ENCODE measurements at places on chromosomes 2 and 18.

GRCh38 chr2:124091721-124092120 lies 66.6 kb downstream of the CNTNAP5 start:
- DNase-seq: no peak

GRCh38 chr2:16218625-16219024 lies 278.3 kb downstream of the MYCN start:
- DNase-seq: no peak

DNA sequence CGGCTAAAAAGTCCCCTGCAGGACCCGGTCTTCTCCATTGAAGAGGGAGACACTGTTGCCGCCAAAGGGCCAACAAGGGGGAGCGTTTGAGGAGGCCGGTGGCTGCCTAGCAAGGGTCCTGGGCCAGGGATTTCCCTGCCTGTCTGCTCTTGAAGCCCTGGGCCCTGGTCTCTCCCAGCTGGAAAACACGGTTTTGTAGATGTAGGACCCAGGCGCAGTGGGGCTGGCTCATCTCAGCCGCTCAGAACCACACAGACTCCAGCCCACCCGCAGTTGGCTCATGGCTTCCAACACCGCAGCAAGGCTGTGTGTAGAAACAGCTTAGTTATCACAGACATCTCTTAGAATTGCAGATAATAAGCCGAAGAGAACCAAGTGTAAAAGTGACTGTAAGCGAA lies 57.1 kb upstream of the TWIST2 start:
- no peak for DNase-seq

- DNase-seq: no peak
Measured at GRCh38 chr2:191634791-191635190, 43.1 kb upstream of the NABP1 start.

GRCh38 chr2:212227755-212228154 lies 310.8 kb downstream of the ERBB4 start:
- no peak for DNase-seq

GRCh38 chr2:240392084-240392947 lies 43.1 kb upstream of the GPC1 start:
- no peak for DNase-seq

- DNase-seq: no peak
Measured at GRCh38 chr18:46009125-46009840, 42.2 kb upstream of the EPG5 start.

DNA sequence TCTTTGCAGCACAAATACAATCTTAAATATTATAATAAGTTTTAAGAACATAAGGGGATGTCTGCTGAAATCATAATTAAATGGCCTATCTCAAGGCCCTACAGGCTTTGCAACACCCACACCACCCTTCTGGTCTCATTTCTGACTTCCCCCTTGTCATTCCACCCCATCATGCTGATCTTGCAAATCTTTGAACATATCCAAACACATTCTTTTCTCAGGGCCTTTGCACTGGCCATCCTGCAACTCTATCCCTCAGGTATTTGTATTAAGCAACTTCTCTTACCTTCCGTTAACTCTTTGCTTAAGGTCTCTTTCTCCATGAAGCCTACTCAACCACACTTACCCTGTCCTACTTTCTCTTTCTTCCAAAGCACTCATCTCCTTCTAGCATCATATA lies 51.8 kb upstream of the CCDC150 start:
- no peak for DNase-seq

DNA sequence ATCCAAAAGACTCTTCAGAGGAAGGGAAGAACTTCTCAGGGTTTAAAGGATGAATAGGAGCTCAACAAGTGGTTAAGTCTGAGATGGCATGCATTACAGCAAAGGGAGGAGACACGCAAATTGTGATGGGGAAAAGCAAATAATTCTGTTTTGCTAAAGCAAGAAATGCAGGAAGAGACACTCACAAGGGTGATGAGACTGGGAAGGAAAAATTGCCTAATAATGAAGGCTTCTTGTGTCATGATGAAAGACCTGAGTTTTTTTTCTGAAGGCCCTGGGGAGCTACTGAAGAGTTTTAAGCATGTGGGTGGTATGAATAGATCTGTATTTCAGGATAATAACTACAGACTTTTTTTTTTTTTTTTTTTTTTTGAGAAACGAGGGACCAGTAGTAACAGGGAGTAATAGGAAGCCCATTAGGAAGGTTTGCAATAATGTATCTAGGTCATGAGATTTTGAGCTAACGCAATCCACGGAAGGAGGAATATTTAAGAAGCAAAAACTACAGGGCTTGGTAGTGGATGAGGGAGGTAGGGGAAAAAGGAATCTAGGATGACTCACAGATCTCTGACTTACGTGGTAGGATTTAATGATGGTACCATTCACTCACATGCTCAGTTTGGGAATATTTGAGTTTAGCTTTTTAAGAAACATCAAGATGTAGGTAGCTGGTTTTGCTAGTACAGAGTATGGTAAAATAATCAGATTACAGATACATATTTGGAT lies 16.0 kb upstream of the SERPINB3 start:
- DNase-seq: no peak

GRCh38 chr2:109630441-109631430 lies 16.6 kb downstream of the SOWAHC start:
- no peak for DNase-seq

DNA sequence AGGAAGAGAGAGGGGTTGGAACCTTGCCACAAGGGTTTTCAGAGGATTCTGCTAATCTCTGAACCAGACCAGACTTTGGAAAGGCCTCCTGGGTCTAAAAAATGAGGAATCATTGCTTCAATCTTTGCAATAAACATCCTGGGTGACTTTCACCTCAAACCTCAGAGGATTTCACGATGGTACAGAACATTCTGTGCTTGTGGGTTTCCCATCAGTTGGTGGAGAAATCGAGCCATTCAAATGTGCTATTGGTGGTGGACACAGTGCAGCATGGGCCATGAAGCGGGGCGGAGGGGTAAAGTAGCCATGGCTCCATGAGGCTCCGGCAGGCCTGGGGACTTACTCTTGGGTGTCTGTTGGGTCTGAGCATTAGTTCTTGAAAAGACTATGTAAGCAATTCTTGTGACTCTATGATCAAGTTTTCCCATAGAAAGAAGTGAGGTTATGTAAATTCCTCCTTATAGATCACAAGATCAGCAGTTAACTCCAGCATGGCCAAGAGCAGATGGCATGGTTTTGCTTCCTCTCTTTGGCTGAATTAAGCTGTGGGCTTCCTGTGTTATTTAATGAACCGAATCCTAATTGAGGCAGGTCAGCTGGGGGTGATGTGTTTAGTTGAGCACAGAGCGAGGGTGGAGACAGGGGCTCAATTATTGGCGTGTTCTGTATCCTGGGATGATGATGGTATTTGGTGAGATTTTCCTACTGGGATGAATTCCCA lies 1.9 kb upstream of the IL1R2 start:
- DNase-seq: no peak

DNA sequence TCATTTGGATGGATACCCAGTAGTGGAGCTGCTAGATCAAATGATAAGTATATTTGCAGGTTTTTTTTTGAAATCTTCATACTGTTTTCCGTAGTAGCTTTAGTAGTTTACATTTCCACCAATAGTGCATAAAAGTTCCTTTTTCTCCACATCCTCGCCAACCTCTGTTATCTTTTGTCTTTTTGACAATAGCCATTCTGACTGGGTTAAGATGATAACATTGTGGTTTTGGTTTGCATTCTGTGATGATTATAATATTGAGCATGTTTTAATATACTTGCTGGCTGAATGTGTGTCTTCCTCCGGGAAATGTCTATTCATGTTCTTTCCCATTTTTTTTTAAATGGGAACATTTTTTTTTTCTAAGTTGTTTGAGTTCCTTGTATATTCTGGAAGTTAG lies 260.0 kb downstream of the GULP1 start:
- no peak for DNase-seq

- no peak for DNase-seq
Measured at GRCh38 chr2:213004197-213004821, 147.1 kb downstream of the IKZF2 start.

- DNase-seq: no peak
Measured at GRCh38 chr2:64985447-64985846, 3.8 kb upstream of the SLC1A4 start.

- DNase-seq: no peak
Measured at GRCh38 chr2:58680755-58681310, 439.7 kb upstream of the FANCL start.

DNA sequence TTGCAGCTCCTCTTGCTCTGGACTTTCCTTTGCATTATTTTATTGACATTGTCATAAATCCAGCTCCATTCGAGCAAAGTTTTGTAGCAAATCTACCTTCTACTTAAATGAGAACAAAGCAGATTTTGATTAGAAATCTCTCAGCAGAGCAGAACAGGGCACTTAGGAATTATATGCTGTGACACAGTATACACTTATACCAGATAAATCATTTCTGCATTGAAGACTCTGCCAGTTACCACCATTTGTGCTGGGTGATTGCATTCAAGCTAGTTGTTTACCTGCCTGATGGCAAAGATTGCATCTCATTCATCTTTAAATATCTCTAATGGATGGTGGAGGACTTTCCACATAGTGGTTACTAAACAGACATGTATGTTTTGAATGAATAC lies 441.7 kb upstream of the HNMT start:
- no peak for DNase-seq

GRCh38 chr2:28089486-28089885 lies 199.0 kb downstream of the BABAM2 start:
- DNase-seq: no peak

GRCh38 chr2:172364261-172364660 lies 63.1 kb upstream of the ITGA6 start:
- no peak for DNase-seq

Measured in 8988T (cell line).